Hematopoietic multipotent progenitor cell treated with erythropoietin and hydrocortisone succinate and interleukin-3 and kit ligand, for 15 days (in vitro differentiated cells): ENCODE measurements at places on chromosomes 3 and 15.

- DNase-seq: no peak
Observed at GRCh38 chr3:120645083-120645845, 36.8 kb downstream of the HGD start.

DNA sequence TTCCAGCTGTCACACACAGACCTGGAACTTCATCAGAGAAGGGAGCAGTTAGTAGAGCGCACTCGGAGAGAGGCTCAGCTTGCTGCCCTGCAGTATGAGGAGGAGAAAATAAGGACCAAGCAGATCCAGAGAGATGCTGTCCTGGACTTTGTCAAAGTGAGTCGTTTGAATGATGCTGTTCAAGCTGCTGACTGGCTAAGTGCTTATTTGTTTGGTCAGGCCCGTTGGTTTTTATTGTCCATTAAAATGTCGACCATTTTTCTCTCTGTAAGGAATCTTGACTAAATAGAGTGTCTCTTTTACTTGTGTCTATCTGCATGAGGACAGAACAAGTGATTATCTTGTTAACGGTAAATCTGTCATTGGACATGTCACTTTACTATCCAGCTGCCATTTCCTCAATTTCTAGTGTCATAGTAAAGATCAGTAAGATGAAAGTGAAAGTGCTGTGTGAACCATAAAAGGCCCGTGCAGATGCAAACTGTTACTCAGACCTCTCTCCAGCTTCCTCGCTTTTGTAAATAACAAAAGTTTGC, 56.9 kb downstream of the LRCH3 start:
- peak; percentile 12 for DNase-seq

DNA sequence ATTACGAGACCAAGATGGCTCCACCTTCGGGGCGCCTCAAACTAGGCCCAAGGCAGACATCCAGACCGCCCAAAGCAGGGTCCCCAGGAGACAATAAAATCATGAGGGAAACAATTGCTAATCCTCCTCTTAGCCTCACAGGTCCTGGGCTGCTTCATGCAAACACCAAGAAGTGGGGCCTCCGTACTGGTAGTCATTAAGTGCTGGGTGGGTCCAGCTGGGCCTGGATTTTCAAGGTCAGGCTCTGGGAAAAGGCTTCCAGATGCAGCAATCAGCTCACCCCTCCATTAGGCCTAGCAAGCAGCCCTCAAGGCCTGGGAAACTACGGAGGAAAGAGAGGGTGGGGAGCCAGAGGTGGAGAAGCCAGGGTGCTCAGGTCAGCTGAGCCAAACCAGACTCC, 634 bp downstream of the FBXL22 start:
- DNase-seq: no peak

DNA sequence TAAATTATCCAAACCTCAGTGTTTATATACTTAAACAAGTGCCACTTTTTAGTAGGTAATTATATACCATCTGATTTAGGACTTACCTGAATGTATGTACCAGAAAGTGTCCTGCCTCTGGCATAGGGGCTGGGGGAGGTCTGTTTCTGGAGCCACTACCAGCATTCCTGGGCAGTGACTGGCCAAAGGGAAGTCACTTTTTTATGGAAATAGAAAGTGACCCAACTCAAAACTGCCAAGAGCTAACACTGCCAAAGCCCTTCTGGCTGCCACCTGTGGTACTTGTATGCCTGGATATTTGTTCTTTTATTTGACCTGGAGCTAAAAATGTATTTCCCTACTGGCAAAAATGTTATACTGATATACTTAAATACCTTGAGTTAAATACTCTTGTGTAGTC, 42.7 kb downstream of the ESYT3 start:
- no peak for DNase-seq

- DNase-seq: no peak
Observed at GRCh38 chr15:25620466-25620865, 181.6 kb upstream of the UBE3A start.

GRCh38 chr3:88930611-88931010, 176.8 kb upstream of the EPHA3 start:
- DNase-seq: no peak
